ENCODE measurements at places on chromosomes 12 and 14.

GRCh38 chr14:95527387-95528002, 7.4 kb upstream of the GLRX5 start:
- peak; percentile 61 for DNase-seq

- no peak for DNase-seq
Observed at GRCh38 chr12:27271206-27271605, 27.1 kb downstream of the STK38L start.

- no peak for DNase-seq
Observed at GRCh38 chr14:74917646-74918081, 5.4 kb downstream of the RPS6KL1 start.

- no peak for DNase-seq
Observed at GRCh38 chr12:45518291-45519235, 210.9 kb upstream of the ARID2 start.

- DNase-seq, result no peak
Observed at GRCh38 chr14:68566075-68566474, 226.8 kb downstream of the ZFP36L1 start.

- peak; percentile 55 for DNase-seq
Observed at GRCh38 chr12:24960222-24960855, 11.4 kb upstream of the BCAT1 start.

DNA sequence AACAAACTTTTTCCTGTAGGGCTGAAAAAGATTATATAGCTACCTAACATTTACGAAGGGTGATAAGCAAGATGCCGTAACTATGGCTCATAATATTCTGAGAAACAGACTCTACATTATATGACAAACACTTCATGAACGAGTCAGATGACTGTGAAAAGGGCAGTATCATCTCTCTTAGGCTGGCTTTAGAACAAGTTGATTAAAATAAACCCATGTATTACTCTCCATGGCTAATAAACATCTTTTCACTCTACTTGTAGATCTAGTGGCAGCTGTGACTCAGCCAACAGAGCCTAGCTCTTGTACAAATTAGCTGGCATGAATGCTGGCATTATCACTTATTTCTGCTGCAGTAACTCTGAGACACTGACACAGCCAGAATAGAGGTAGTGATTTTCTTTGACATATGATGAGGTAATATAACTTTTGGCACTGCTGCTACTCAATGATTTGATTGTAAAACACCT, 47.1 kb downstream of the SLC2A13 start:
- peak; percentile 20 for DNase-seq

DNA sequence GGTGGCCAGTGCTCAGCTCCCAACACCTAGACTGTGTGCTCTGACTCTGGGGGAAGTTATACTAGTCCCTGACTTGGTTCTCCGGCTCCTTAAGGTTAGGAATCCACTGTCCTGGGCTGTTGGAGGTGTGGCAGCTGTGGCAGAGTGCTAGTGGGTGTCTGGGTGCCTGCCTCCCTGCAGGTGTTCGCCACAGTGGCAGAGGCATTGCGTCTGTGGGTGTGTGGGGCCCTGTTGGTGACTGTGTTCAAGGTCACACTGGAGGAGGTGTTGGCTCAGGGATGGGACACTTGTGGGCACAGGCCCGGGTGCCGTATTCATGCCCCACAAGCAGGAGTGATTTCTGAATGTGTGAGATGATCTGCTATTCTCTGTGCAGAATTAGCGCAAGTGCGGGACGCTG, 467.4 kb downstream of the TMEM121 start:
- DNase-seq, result no peak

DNA sequence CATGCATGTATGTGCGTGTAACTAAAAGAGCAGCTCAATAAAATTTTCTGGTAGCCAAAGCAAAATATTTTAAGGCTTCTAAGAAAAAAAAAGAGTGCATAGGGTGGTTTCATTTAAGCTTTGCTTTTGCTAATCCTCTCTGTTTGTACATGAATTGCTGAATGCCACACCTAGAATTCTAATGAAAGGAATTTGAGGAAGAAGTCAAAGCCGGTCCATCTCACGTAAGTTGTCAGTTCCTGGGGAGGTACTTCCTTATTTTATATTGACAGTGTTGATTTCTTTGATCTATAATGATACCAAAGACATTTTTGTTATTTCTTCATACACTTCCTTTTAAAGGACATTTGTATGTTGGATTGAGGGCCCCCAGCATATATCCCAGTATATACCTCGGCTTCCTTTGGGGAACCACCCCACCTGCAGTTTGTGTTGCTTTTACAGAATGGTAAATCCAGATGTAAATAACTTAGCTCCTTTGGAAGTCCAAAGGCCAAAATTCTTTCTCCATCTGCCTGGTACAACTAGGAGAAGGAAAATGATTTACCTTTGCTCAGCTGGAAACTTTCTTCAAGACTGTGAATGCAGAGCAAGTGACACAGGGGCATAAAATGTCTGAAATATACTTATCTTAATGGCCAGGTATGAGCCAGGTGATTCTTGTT, 420.9 kb upstream of the ATP2B1 start:
- DNase-seq, result no peak

GRCh38 chr14:66247662-66248193, 238.4 kb upstream of the CCDC196 start:
- no peak for DNase-seq

DNA sequence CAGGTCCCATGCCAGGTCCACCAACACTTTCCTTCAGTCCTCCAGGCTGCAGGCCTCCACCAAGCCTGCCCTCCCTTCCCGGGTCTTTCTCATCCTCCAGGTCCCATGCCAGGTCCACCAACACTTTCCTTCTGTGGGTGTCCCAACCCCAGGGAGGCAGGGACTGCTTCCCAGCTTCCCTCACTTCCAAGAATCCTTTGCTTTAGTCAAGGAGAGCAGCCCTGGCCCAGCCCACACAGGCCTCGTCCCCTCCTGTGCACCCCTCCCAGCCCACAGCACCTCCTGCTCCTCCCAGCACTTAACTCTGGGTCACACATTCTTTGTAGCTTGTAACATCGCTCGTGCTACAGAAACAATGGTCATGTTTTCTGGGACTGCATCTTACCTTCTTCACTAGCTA, 72.9 kb downstream of the TESC start:
- DNase-seq, result no peak

DNA sequence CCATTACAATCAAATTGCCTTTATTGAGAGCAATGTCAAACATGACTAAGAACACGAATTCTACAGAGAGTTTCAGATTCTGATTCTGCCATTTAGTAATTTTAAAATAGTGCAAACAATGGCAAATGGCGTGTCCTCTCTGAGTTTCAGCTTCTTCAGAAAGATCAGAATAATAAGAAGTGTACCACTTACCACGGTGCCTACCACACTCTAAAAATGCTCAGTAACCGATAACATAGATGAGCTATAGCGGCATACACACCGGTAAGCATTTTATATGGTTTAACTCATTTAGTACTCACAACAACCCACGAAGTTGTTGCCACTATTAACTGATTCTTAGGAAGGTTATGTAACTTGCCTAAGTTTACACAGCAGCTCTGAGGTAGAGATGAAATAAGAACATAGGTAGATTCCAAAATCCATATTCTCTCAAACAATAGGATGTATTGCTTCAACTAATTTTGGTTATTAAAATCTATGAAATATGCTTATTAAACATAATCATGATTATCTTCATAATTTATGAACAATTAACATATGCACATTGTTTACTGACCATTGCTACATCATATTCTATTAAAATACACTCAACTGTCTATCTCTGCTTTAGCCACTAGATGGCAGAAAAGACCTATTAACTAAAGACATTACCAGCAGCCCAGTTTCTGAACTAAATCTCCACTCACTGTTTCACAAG, 38.3 kb downstream of the SLC6A15 start:
- DNase-seq, result peak; percentile 40

DNA sequence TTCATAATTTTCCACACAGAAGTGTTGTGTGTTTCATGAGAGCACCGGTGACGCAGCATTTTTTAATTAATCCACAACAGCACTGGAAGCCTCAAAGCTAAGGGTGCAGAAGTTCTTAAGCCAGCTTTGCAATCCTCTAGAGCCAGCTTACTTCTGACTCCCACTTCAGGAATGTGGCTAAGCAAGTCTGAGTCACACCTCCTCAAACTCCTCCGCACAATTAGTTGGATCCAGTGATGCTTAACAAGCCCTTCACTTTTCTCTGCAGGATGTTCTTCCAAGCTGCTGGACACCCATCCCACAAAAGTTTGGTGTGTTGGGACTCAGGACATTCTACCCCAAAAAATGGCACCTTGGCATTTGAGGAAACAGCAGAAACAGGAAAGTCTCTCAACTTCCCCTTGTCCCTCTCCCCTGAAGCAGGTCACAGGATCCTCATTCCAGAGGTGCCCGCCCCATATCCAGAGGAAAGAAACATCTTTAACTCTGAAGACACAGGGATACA, 210.0 kb downstream of the PPM1H start:
- peak; percentile 99 for DNase-seq

DNA sequence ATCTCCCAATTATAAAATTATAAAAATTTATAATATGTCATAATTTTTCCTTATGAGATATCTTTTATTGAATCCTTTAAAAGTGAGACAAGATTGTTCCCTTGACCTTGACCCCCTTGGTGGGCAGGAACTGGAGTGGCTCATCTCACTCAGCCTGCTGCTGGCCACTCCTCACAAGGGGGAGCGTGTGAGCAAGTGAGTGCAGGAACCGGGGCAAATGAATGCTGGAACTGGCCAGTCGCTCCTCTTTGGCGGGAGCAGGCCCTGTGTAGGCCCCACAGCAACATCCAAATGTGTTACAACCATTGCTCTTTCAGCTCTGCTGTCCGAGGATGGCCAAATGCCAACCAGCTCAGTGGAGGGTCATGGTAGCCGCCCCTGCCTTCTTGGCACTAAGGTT, 178.8 kb downstream of the ETNK1 start:
- no peak for DNase-seq

- DNase-seq, result no peak
Observed at GRCh38 chr12:102865821-102866615, 51.0 kb downstream of the PAH start.

DNA sequence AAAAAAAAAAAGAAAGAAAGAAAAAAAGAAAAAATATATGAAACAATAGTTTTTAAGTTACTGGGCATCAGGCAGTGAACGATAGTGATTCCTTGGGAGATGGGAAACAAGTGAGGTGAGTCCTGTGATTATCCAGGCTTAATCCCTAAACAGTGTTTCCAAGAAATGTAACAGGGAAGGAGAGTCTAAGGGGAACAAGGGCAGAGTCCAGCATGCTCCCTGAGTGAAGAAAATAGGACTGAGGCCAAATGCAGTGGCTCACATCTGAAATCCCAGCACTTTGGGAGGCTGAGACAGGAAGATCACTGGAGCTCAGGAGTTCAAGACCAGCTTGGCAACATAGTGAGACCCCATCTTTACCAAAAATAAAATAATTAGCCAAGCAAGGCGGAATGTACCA, 40.7 kb downstream of the R3HDM2 start:
- no peak for DNase-seq

GRCh38 chr14:69909826-69910550, 30.8 kb downstream of the SMOC1 start:
- DNase-seq, result no peak

DNA sequence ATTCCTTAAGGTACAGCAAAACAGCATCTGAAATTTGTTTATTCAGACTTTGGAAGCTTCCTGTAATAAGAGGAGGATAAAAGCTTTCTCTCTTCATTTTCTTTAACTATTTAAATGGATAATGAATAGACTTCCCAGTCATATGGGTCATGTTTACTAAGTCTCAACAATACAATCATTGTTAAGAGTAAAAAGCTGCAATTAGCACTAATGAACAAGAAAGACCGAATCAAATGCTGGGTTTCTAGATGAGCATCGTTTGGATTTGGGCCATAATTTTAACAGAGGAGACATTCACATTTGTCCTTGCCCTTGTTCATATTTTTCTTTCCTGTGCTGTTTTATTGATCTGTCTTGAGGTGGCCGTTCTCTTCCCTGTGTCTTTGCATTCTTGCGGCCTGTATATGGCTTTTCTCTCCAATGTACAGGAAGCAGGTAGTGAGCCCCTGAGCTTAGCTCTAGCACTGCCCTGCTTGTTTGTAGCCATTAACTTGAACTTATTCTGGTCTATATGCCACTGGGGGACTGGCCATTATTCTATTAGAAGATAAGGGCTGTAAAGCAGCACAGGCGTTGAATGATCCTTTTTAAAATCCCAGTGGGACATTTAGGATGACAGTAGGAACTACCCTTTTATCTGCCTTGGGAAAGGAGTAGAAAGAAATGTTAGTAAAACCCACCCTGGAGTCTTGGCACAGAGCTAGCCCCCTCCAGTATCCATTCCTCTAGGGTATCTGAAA, 34.6 kb downstream of the ABHD12B start:
- no peak for DNase-seq

DNA sequence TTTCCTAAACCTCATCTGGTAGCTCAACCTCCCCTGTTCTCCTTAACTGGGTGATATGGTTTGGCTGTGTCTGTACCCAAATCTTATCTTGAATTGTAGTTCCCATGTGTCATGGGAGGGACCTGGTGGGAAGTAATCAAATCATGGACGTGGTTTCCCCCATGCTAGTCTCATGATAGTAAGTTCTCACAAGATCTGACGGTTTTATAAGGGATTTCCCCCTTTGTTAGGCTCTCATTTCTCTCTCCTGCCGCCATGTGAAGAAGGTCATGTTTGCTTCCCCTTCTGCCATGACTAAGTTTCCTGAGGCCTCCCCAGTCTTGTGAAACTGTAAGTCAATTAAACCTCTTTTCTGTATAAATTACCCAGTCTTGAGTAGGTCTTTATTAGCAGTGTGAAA, 19.5 kb downstream of the COX16 start:
- DNase-seq, result no peak

GRCh38 chr12:11778713-11779685, 129.5 kb downstream of the ETV6 start:
- DNase-seq, result no peak

- DNase-seq, result no peak
Observed at GRCh38 chr14:85293612-85294234, 236.2 kb upstream of the FLRT2 start.

GRCh38 chr14:77181603-77182437, at the start of gene TMEM63C:
Gene TMEM63C, plus strand, starts transcription at chr14:77181798. Its CDS starts 37,016 bp downstream, at chr14:77218814.
- peak; percentile 57 for DNase-seq

DNA sequence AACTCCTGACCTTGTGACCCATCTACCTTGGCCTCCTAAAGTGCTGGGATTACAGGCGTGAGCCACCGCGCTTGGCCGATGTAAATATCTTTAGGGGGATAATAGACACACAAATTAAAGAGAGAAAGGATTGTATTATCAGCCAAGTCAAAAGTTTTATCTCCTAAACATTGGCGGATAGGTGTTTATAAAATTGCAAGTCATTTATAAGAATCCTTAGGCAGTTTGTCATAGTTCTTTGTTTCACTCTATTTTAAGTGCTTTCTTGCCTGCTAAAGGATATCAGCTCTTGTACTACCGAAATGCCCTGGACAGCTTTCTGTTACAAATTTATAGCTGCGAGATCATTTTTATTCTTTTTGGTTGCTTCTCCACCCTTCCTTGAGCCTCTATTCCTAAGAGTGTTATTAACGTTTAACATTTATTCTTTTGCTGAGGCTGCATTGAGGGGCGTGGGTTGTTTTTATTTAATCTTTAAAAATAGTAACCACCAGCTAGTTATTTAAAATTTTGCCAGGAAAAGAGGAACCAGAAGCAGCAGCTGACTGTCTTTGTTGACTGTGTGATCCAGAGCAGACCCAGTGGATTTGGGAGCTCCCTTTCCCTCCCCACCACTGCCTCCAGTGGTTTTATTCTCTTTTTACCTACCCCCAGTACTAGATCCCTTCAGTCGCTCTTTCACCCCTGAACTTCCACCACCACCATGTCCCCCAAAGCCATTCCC, 106.4 kb downstream of the DIP2B start:
- DNase-seq, result no peak

- DNase-seq, result no peak
Observed at GRCh38 chr12:57841445-57841844, 5.1 kb downstream of the CTDSP2 start.

GRCh38 chr12:4031703-4032291, 158.6 kb upstream of the PARP11 start:
- DNase-seq, result peak; percentile 5

Measured in M059J (cell line).